ENCODE measurements at places on chromosomes 11 and 22.

GRCh38 chr11:116033931-116034553 is 529.8 kb upstream of the CADM1 start:
- no peak for DNase-seq

DNA sequence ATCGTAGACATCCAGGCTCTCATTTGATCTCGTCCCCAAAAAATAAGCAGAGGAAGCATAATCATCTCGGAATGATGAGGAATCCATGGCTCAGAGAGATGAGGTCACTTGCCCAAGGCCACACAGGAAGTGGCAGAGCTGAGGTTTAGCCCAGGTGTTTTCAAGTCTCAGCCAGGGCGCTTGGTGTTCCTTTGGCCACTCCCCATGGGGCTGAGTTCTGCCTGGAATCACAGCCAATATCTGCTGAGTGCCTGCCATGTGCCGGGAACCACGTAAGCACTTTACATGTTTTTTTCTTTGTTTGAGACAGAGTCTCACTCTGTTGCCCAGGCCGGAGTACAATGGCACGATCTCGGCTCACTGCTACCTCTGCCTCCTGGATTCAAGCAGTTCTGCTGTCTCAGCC is 29.5 kb upstream of the MYH9 start:
- no peak for DNase-seq

DNA sequence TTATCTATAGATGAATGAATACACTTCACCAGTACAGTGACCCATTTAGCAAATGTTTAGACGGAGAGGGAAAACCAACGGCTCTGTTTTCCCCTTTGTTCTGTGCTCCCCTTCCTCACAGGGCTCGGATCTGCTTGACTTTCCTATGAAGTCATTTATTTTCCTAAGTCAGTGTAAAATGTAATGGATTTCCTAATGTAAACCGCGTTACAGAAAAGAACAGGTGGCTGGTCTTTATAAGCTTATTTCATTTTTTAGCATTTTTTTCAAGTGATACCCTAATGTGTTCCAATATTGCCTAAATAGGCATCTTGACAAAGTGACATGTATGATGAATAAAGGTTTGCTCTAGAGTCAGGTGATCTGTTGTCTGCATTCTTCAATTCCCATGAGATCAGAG is 207.5 kb downstream of the PGR start:
- no peak for DNase-seq

DNA sequence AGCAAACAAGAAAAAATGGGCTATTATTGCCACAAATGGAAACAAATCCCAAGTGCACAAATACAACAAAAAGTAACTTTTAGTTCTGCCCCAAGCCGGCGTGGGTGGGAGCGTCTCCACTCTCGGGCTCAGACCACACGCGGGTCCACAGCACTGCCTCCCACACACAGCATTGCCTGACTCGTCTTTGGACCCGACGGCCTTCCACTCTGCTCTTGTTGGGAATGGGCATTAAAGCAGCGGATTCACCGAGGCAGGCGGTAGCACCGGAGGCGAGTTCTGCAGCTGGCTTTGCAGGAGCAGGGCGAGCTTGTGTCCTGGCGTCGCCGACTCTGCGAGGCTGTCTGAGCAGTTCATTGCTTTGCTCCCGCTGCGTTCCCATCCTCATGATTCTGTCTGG is 23.0 kb downstream of the NADSYN1 start:
- peak; percentile 15 for DNase-seq

DNA sequence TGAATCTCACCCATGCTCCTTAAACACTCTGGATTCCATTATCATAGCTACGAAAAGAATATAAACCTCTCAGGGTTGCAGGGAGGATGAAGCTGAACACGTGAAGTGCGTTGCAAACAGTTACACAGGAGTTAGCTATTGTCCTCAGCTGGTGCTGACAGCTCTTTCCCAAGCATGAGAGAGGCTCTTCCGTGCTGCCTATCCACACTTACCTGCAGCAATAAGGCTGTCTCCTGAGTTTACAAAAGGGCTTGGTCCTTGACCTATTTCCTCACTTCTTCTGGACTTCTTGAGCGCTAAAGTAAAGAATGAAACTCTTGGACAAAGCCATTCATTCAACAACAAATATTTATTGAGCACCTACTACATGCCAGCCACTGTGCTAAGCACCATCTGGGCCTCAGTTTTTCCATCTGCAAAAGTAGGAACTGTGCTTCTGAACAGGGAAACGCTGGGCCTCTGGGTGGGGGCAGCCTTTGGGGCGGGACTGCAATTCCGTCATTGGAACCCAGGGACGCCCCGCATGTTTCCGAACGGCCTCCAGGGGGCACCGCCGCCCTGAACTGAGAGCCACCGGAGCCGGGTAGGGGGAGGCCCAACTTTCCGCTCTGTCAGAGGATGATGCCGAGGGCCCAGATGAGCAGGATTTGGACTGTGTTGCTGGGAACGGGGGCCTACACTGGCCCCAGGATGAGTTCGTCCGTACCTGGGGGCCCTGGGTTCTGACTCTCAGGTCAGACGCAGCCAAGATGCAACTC is 651 bp upstream of the ARL2 start:
- DNase-seq, result peak; percentile 94

DNA sequence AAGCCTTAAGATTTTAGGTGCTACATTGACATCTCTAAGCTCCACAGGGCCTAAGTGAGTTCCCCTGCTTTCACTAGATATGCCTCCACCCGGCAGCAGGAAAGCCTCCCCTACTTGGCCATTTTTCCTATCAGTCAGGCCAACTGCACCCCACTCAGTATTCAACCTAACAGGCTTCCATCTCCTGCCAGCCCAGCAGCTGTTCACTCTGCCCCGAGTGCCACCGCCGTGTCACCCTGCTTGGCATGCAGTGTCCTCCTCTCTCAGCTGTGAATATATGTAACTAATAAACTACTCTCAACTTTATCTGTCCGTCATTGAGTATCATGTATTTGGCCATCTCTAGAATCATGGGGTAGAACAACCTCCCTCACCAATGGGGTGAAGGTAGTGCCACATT is 9.0 kb upstream of the OR6M1 start:
- peak; percentile 17 for DNase-seq

DNA sequence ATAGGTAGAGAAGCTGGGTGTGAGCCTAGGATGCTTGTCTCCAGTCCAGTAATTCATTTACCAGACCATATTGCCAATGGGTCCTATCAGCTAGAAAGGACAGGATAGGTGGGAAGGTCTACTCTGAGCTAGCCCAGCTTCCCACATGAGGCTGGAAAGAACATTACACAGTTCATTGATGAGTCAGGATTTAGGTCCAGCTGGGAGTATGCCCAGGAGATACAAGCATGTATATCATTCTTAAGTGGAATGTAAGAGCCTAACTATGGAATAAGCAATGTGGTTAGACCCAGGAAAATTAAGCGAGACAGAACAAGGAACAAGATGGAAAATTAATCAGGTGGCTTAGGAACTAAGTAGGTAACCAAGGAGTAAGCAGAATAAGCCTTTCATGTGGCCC is 59.0 kb upstream of the TBCEL start:
- no peak for DNase-seq

DNA sequence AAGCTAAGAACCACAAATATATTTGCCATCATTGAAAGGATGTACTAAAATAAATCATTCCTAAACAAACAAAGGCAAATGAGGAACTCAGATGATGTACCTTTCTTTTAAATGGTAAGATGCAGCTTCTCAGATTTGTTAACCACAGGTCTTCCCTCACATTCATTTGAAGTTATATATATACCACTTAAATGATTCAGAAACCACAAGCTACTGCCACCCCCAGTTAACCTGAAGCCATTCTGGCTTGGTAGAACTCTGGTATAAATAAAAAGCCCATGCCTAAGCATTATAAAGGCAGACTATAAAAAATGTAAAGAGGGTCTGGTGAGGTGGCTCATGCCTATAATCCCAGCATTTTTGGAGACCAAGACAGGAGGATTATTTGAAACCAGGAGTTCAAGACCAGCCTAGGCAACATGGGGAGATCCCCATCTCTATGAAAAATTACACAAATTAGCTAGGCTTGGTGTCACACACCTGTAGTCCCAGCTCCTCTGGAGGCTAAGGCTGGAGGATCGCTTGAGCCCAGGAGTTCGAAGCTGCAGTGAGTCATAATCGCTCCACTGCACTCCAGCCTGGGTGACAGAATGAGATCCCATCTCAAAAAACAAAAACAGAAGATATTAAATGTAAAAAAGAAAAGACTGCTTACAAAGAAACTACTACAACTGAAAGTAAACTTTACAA is 1185.3 kb downstream of the JRKL start:
- no peak for DNase-seq

DNA sequence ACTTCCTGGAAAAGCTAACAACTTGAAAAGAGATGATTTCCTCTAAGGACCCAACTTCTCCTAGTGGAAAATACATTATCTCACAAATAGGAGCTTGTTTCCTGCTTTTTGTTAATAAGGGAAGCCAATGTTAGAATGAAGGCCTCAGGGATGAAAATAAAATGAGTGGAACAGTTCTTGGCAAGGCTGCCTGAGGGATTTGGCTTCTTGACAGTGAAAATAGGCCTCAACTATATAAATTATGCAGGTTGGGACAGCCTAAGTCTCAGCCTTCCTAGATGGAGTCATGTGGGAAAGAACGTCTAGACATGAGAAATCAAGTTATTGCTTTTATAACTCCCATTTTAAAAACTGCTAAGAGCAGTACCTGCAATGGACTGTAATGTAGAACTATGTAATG is 92.8 kb upstream of the FIBIN start:
- no peak for DNase-seq

- peak; percentile 39 for DNase-seq
Observed at GRCh38 chr11:10302359-10302743, 2.5 kb upstream of the ADM start.

- DNase-seq, result no peak
Observed at GRCh38 chr22:48606684-48607307, 1220.9 kb downstream of the BRD1 start.

- peak; percentile 9 for DNase-seq
Observed at GRCh38 chr11:69425895-69426544, 55.4 kb upstream of the LINC01488 start.
